ENCODE measurements at places on chromosomes 11 and 22.

DNA sequence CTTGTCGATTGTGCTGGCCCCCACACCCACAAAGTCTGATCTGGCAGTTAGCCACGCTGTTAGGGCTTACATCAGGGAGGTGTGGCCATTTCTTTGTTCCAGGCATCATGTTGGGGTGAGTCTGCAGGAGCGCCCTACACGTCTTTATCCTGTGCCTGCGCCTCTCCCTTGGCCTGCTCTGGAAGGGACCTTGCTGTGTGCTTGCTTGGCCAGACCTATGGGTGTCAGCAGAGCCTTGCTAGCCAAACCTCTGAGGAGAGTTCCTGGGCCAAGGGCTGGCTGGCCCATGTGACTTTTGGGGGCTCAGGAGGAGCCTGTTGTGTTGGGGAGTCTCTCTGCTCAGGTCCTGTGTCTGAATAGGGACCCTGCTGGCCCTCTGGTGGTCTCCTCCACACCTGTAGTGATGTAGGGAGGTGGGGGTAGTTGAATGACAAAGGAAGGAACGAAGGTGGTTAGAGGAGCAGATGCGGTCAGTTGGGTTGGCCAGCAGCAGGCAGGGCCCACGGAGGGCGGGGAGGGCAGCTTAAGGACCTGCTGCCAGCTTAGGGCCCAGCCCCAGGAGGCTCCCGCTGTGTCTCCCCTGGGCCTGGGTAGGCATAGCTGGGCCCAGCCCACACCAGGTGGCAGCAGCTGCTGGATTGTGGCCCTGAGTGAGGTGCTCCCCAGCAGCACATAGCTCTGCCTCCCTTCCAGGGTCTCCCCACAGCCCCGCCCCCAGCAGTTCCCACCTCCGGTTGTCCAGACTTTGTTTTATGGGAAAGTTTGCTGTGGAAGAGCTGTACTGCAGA, 7.9 kb downstream of the PPIL2 start:
- DNase-seq: no peak

GRCh38 chr22:43811777-43812148, 342 bp downstream of the EFCAB6 start:
- DNase-seq: no peak

GRCh38 chr11:126114486-126115126, 51.9 kb upstream of the CDON start:
- DNase-seq: no peak

GRCh38 chr22:44689173-44689572, 12.8 kb upstream of the PRR5 start:
- DNase-seq: peak; percentile 83

DNA sequence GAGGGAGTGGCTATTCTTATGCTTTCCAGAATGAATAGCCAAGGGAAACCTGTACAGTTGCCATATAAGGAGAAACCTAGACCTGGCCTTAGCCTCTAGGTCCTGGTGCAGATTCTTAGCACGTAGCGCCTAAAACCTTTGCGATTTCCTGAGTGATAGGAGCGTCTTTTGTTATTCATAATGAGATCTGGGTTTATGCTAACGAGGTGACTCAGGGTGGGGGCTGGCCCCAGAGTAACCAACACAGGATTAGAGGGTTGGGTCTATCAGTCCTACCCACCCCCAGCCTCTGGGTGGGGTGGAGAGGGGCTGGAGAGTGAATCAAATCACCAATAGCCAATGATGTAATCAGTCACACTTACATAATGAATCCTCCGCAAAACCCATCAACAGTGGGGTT, 73.4 kb upstream of the PARVG start:
- DNase-seq: no peak

- DNase-seq: no peak
Measured at GRCh38 chr11:121557348-121557747, 104.6 kb upstream of the SORL1-AS1 start.

- no peak for DNase-seq
Measured at GRCh38 chr11:127052404-127052803, 51.8 kb upstream of the KIRREL3 start.

DNA sequence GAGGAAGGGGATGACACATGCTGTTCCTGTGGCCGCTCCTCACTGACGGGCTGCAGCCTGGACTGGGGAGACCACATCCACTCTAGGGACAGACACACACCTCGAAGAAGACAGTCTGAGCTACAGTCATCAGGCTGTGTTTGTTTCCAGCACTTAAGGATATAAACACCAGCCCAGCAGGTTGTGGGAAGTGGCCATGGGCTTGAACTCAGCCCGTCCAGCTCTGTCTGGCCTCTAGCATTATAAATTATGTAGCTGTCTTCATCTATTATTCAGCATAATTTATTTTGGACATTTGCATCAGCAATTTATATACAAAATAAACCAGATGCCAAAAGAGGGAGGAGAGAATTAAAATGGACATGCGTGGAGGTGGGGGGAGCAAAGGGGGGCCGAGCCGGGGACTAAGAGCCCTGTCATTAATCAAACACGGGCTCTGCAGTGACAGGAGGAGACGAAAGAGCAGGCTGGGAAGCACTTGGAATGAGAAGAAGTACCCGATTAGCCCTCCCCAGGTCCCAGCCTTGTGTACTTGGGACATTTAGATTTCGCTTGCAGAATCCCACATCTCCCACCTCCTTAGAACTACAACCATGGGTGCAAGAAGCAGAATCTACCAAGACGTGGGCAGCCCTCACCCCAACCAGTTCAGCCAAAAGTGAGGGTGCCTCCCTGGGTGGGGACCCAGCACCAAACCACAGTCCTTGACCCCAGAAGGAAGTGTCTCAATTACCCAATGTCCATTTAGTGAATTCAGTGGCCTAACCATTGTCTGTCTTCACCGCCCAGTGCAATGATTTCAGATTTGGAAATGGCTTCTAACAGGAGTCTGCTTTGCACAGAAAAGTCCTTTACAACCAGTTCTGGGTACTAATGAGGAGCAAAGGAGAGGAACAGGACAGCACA, 309.6 kb downstream of the OPCML start:
- no peak for DNase-seq

- DNase-seq: no peak
Measured at GRCh38 chr11:61172888-61173287, 11.7 kb upstream of the VPS37C start.

GRCh38 chr11:109249597-109249996, 172.4 kb upstream of the C11orf87 start:
- no peak for DNase-seq

DNA sequence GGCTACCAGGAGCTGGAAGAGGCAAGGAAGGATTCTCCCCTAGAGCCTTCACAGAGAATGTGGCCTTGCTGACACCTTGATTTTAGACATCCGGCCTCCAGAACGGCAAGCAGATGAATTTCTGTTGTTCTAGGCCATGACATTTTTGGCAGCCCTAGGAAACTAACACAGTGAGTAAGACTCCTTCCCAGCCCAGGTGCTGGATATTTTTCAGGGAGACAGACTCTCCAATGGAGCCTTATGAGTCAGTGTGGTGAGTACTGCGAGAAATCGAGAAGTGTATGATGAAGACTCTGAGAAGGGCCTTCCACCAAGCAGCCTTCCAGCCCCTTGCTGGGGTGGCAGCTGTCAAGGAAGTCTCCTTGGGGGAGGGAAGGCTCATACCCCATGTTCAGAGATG, 114.4 kb downstream of the OSBP2 start:
- DNase-seq: no peak

GRCh38 chr11:73154178-73154577, 12.1 kb upstream of the FCHSD2 start:
- peak; percentile 19 for DNase-seq

GRCh38 chr11:639332-639955, 2.4 kb downstream of the DRD4 start:
- no peak for DNase-seq

DNA sequence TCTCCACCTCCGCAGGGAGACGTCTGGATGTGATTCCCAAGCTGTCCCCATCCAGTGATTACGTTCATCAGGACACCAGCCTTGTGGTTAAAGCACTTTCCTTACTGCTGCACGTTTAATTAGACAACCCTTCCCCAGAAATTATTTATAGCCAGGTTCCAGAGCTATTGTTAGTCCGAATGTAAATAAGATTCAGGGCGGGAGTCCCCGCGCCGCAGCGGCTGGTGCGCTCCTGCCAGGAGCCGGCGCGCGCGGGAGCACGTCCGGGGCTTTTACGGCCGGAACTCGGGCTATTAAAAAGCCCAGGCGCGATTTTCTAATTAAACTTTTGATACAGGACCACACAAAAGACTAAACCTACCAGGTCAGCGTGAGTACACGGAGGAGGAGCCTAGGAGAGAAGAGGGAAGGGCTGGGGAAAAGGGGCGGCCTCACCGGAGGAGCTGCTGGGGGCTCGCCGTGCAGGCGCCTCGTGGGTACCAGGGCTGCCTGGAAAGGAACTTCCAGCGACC, 538.3 kb downstream of the OPCML start:
- no peak for DNase-seq

GRCh38 chr22:26692215-26692614, 34.8 kb downstream of the MIAT start:
- no peak for DNase-seq

- DNase-seq: no peak
Measured at GRCh38 chr11:34154059-34154875, 48.8 kb downstream of the NAT10 start.

DNA sequence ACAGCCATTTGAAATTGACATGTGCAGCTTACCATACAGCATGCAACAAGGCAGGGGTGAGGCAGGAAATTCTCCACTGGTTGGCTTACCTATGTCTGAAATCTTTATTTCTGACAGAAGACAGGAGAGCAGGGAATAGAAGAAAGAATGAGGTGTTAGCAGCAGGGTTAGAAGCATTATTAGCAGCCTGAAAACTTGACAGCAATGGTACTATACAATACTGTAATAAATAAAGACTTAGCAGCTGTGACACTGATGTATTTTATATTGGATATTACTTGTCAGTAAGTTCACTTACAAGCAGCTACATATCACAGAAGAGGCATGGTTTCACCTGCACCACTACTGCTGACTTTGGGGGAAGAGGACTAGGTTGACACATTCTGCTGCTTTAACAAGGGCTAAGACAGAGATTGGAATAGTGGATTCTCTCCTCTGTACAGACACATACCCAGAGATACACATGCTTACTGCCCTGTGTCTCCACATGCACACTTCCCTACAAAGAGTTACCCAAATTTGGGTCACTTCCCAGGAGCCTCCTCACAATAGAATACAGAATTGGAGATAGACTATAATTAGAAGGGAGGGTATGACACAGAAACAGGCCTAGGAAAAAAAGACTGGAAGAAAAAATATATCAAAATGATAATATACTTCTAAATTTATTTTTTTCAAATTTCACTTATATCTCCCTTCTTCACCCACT, 145.8 kb upstream of the NARS2 start:
- no peak for DNase-seq
